ENCODE measurements at places on chromosomes 7 and 10. TPM values are rescaled to one million over a fixed set of nuclear protein-coding genes. Genes with fewer than 3 reads are reported as not detected.
A peak's percentile ranks its signal among the peaks of the same experiment; 100 is the strongest.

GRCh38 chr10:12214763-12215218 is 18.8 kb downstream of the CDC123 start:
- DNase-seq, result peak; percentile 81

DNA sequence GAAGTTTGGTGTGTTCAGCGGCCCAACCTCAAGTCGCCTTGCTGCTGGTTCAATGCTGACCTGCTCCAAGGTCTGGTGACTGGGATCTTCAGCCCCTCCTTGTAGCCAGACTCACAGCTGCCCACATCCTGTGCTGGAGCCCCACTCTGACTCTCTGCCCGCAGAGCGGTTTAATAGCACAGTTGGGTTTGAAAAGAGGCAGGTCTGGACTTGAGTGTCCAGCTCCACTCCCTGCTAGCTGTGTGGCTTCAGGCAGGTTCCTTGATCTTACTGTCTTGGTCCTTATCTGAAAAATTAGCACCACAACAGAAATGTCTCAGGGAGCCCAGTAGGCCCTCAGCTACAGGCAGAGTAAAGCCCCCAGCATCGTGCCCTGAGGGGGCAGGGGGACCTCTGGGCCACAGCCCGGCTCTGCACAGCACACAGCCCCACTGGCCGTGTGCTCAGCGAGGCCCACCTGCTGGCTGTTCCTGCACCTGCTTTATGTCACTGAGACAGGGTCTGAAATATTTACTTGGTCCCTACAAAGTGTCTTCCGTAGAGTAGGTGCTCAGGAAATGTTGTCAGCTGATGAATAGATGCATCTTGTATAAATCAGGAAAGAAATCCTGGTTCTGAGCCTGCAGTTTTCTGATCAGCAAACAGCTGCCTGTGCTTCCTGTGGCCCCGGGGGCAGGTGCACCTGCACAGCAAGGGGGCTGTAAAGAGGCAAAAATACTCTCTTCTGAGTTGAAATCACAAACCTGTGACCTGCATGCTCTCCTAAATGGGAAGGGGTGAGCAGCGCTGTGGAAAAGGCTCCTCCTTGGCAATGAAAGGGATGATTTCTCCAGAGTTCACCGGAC is 155.5 kb downstream of the SVIL start:
- DNase-seq, result no peak

CHCHD2 gene
- total RNA-seq, result 392 TPM

ACTR3C gene
- not detected for total RNA-seq

DNA sequence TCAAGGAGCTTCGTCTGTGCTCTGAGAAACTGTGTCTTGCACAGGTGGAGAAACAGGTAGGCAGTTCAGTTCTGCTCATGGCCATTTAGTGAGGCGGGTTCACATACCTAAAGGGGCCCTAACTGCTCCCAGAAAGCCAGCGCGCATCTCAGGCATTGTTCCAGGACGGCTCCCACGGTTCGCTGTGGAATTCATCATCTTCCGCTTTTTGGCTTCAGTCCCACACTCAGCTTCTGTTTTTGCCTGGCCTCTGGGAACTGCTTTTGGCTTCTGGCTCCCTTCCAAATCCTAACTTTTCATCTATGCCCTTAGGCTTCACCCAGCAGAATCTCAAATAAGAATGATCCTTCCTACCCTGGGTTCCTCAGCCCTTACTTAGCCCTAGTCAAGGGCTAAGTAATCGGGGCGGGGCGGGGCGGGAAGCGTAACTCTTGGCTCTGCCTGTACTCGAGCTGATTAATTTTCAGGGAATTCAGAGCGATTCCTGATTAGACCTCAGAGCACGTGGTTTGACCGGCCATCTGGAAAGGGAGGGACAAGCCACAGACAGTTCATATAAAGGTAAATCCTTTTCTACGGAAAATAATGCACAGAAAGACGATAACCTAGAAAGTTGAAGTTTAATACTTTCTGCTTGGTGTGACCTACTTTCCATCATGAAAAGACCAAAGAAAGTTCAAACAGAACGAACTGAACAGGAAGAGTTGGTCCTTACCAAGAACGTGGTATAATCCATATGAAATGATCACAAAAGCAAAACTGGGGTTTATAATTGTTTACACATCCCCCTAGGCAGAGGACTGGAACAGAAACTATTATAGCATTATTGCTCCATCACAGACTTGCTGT is 105.7 kb downstream of the ST8SIA6 start:
- DNase-seq, result peak; percentile 94
